Uterine smooth muscle cell (primary cell): ENCODE measurements at places on chromosomes 1 and 21. TPM values are rescaled to one million over a fixed set of nuclear protein-coding genes. Genes with fewer than 3 reads are reported as not detected.

The UMODL1 gene
- total RNA-seq = 0.12 TPM in 1 of 2 replicates, not detected in the other

The NFYC gene
- 21.5 and 23.8 TPM in 2 replicates for total RNA-seq

The CA6 gene
- not detected in 2 replicates for total RNA-seq

The FMN2 gene
- 6.0 and 12.8 TPM in 2 replicates for total RNA-seq

The OR10K1 gene
- total RNA-seq = not detected in 2 replicates

The RYR2 gene
- under 0.01 TPM in 1 of 2 replicates, not detected in the other for total RNA-seq

The RPE65 gene
- total RNA-seq = not detected in 2 replicates

The SPTA1 gene
- not detected in 2 replicates for total RNA-seq

The PDE4B gene
- total RNA-seq = 19.4 and 19.7 TPM in 2 replicates

The DDR2 gene
- total RNA-seq = 230 and 316 TPM in 2 replicates

The C1orf141 gene
- total RNA-seq = not detected in 2 replicates

The S100A2 gene
- 1.00 and 2.4 TPM in 2 replicates for total RNA-seq

The FMOD gene
- 0.33 and 8.4 TPM in 2 replicates for total RNA-seq

The KRTAP23-1 gene
- total RNA-seq = not detected in 2 replicates

The SPATA1 gene
- 0.37 and 1.1 TPM in 2 replicates for total RNA-seq

The GJA5 gene
- 0.44 and 0.50 TPM in 2 replicates for total RNA-seq

The FGR gene
- not detected in 2 replicates for total RNA-seq

The CHODL gene
- 0.11 TPM in 1 of 2 replicates, not detected in the other for total RNA-seq

The LCE1B gene
- total RNA-seq = not detected in 2 replicates

The GNAT2 gene
- total RNA-seq = 0.33 TPM in 1 of 2 replicates, not detected in the other

The PERM1 gene
- total RNA-seq = not detected in 2 replicates

The LCE2B gene
- total RNA-seq = not detected in 2 replicates

The CRYBG2 gene
- 0.12 TPM in 1 of 2 replicates, not detected in the other for total RNA-seq

The IVL gene
- total RNA-seq = 0.37 and 1.7 TPM in 2 replicates

The COPA gene
- total RNA-seq = 327 and 372 TPM in 2 replicates

The EPHA10 gene
- under 0.01 TPM in 1 of 2 replicates, not detected in the other for total RNA-seq

The F11R gene
- total RNA-seq = 2.2 and 2.7 TPM in 2 replicates

The ITGB3BP gene
- total RNA-seq = 22.2 and 38.8 TPM in 2 replicates

The OR6K3 gene
- total RNA-seq = 0.12 TPM in 1 of 2 replicates, not detected in the other

The ARTN gene
- 0.50 TPM in 1 of 2 replicates, not detected in the other for total RNA-seq
